Muscle of back (tissue), 13 donors: ENCODE measurements at places on chromosomes 2 and 18.

GRCh38 chr2:124778076-124778475 is 753.0 kb downstream of the CNTNAP5 start:
- DNase-seq: no peak

DNA sequence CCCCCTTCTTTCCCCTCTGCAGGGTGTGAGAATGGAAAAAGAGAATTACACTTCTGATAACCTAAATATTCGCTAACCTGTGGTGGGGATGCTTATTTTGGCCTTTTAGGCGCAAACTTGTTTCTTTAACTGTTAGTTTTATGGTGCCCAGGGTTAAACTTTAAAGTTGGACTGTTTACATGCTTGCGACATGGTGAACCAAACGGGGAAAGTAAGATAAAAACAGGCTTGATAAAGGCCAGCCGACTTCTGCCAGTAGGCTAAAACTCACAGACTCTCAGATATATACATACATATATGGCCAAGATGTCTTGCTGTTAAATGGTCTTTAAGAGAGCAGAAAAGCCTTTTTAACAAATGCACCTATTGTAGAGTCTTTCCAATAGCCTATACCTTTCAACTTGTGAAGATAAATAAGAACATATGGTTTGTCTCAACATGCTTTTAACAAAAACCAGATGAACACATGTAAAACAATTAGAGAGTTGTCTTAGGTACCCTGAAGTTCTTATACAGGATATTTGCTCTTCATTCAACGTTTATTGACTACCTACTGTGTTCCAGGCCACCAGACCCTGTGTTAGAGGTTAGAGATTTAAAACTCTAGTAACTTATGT is 29.0 kb downstream of the PRKCE start:
- no peak for DNase-seq

- DNase-seq: no peak
Observed at GRCh38 chr2:2324119-2324518, 7.0 kb downstream of the MYT1L start.

- DNase-seq: no peak
Observed at GRCh38 chr2:121400201-121400600, 115.2 kb upstream of the TFCP2L1 start.

GRCh38 chr18:48896875-48897511 is 53.8 kb downstream of the SMAD7 start:
- no peak for DNase-seq

DNA sequence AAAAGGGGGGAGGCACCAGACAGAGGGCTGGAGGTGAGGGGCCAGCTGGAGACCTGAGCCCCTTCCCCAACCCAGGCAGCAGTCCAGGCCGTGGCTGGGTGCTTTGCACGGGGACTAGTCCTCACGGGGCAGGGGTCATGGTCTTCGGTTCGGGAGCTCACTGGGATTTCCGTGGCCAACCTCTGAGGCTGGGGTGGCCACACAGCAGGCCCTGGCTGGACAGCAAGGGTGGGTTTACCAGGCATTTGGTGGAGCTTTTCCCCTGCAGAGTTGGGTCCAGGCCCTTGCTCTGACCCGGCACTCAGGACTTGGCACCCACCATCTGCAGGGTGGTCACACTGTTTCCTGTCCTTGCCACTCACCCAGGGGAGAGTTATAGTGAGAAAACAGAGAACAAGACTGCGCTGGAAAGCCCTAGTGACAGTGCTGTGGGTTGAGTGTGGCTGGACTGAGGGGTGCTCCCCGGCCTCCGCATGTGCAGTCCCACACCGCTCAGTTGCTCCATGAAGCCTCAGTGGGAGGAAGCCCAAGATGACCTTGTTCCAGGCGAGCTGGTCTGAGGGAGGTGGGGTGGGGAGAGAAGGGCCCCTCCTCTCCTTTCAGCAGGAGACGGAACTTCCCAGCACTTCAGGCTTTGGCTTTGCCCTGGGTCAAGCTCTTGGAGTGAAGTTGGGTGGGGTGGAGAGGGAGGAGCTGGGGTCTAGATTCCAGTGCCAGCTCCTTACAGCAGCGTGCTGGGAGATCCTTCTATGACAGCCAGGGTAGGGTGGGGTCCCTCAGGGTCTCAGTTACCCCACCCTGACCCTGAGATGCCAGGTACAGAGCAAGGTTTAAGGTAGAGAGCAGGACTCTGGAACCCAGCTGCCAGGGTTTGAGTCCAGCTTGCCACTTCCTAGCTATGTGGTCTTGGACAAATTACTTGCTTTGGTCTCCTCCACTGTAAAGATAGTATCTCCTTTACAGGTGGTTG is 219.8 kb downstream of the DYSF start:
- no peak for DNase-seq

GRCh38 chr2:109266998-109267854 is 138.2 kb downstream of the SH3RF3 start:
- no peak for DNase-seq

GRCh38 chr2:203685081-203685621 is 21.3 kb upstream of the CD28 start:
- DNase-seq: no peak

GRCh38 chr2:8927510-8928455 is 75.7 kb downstream of the MBOAT2 start:
- DNase-seq: no peak

GRCh38 chr2:2464643-2465042 is 133.6 kb upstream of the MYT1L start:
- DNase-seq: no peak

DNA sequence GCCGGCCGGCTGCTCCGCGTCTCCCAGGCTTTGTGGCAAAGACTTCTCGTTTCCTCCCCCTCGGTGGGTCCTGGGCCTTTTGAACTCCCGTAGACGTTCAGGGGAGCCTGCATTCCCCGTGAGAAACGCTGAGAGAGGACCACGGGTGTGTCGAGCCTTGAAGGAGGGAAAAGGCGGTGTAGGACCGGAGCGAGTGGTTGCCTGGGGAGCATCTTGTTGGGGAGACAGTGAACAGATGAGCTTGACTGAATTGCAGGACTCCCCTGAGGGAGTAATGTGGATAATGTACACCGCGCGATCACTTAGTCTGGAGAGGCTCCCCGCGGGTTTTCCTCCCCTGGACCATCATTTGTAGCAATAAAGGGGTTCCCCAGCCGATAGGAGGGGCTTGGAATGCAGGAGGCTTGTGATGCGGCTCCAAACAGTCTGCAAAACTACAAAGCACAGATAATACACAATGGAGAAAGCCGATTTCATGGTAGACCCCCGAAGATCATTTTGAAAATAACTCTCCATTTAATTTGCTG is 769 bp downstream of the ALMS1 start:
- DNase-seq: no peak

GRCh38 chr18:59907172-59907571 is 7.4 kb downstream of the PMAIP1 start:
- no peak for DNase-seq

DNA sequence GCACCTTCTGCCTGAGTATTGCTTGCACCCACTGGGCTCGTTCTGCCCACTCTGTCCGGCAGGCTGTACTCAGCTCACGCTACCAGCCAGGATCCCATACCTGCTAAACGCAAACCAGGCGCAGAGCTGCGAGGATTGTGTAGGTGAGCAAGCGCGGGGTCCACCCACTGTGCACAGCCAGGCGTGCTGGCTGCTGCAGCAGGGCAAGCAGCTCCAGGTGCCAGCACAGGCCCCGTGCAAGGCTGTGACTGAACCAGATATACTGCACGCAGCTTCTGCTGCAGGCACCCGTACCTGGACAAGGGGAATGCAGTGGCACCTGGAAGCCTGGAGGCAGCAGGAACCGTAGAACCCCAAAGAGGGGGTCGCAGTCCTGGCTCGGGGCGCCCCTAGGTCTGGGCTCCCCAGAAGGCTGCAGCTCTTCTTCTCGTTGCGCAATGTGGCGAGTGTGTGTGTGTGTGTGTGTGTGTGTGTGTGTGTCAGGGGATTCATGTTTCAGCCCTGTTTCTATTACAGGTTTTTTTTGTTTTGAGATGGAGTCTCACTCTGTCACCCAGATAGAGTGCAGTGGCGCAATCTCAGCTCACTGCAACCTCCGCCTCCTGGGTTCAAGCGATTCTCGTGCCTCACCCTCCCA is 46.1 kb upstream of the RAB1A start:
- no peak for DNase-seq

DNA sequence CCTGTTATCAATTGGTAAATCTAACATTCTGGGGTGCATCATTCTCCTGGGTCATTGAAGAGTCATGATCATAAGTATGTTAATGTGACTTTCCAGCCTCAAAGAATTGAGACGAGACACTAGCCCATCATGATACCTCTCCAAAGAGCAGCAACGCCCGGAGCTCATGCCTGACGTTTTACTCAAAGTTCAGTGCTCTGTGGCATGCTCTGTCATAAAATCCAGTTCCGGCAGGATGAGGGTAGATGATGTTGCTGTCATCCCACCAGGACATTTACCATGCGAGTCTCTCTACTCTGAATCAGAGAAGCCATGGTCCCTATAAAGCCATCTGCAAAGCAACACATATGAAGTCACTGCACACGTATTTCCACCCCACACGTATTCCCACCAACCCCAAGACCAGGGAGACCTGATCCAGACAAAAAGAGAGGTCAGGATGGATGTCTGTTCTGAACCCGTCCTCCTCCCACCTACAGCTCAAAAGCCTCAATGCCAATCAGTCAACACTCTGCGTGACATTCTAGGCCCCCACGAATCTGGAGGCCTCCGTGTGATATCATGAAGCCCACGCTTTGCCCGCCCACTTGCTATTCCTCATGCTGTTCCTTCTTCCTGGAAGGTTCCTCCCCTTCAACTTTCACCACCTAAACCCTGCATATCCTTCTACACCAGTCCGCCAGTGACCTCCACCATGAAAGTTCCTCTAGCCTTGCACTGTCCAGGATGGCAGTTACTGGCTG is 85.8 kb downstream of the DNMT3A start:
- DNase-seq: no peak

DNA sequence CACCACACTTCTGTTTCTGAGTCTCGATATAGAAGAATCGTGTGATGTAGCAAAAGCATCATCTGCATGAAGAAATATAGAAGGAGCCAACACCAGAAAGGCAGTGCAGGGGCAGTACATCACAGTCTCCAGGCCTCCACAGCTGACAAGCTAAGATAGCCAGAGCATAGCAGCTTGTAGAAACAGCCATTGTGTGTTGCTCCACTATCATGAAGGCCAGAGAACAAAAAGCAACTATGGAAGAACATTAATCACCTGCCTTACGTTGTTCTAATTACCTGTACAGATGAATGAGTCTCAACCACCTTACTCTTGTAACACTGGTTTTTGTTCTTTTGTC is 129.0 kb downstream of the RND3 start:
- DNase-seq: no peak

- no peak for DNase-seq
Observed at GRCh38 chr2:69559442-69560146, 83.9 kb downstream of the AAK1 start.

DNA sequence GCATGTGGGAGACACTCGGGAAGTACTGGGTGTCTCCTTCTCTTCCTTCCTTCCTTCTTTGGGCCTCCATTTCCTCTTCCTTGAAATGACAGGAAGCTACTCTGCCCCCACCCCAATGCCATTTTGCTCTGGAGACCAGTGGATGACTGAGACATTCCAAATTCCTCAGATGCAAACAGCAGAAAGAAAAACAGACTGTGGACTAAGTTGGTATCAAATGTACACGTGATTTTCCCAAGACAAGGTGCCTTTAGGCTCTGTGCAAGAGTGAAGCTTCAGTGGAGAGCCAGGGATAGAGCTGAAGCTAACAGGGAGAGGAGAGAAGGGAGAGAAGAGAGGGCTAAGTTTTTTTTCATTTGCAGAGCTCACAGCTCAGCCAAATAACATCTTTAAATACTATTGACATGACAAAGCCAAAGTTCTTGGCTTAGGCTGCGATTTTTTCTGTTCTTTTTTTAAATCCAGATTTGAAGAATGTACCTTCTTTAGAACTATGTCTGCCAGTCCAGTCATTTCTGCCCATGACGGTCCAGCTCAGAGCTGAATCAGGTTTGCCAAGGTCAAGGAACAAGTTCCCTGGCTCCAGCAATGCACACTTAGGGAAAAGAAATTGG is 84.5 kb upstream of the LCLAT1 start:
- no peak for DNase-seq

DNA sequence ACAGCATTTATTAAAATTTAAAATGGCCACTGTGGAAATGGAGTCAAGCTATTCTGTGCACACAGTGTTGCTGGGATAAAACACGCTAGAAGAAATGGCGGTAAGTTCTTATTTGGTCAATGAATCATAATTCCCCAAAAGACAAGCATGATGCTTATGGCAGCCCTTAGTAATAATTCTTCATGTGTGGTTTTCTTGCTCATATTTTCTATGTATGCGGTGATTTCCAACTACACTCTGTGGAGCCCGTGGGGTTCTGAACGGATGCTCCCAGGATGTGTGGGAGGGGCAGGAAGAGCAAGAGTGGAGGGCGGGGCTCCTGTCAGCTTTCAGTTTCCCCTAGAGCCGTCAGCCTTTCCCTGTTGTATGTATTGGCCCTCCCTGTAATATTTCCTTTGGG is 91.7 kb upstream of the RMDN2 start:
- no peak for DNase-seq

GRCh38 chr2:78967294-78967693 is 58.2 kb upstream of the REG3G start:
- no peak for DNase-seq

DNA sequence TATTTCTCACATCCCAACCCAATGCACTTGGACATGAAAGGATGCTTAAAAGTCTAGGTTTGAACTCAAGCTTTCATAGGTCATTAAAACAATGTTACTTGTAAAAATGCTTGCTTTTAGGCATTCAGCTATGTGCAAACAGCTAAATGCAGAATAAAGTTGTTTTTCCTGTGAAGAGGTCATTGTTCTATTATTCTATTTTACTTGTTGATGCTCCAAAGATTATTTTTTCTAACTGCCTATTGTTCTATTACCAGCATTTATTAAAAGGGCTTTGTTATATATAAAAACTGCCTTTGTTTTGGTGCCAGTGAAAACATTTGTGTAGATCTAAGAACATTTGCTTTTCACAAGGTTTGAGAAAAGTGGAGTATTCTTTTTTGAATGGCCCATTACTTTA is 49.4 kb downstream of the TMEM178A start:
- DNase-seq: no peak

- DNase-seq: no peak
Observed at GRCh38 chr2:85159589-85159988, 26.4 kb downstream of the TCF7L1 start.

GRCh38 chr2:10835052-10835970 is 22.7 kb upstream of the PDIA6 start:
- peak; percentile 60 for DNase-seq

- no peak for DNase-seq
Observed at GRCh38 chr2:196182439-196183171, 11.2 kb upstream of the STK17B start.
